ENCODE measurements at places on chromosomes 1 and 21.

GRCh38 chr1:187689129-187689528 is 860.4 kb downstream of the PLA2G4A start:
- DNase-seq, result no peak

GRCh38 chr1:60564916-60565750 is 491.6 kb upstream of the C1orf87 start:
- no peak for DNase-seq

DNA sequence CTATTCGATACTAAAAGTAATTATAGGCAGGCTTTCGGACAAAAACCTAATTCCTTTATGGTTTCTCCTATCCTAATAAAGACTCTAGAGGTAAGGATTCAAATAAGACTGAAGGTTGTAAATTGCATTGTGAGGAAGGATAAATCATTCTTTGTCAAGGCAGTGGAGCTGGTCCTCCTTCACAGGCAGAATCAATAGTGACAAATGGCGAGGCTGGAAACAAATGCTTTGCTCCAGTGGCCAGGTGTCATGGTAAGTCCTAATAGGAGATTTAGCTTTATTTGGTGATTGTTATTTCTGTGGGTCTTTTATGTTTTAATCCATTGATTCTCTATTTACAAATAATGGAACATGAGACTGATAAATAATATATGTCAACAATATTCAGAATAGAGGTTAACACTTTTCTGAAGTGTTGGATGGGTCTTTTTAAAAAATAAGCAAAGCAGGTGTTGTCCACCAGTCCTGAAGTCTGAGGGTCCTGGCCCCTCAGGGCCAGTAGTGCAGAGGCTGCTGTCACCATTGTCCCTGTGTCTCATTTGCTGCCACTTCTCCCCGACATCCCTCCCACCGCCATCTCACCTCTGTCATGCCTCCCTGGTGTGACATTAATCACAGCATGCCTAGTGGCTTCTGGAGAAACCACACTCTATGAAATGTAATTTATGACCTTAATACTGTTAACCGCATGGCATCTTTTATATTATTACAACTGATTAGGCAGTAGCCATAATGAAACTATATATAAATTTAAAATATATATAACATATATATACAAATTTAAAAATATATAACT is 120.9 kb upstream of the MAGI3 start:
- DNase-seq, result no peak

GRCh38 chr1:213891989-213892902 is 95.5 kb upstream of the PROX1 start:
- no peak for DNase-seq

DNA sequence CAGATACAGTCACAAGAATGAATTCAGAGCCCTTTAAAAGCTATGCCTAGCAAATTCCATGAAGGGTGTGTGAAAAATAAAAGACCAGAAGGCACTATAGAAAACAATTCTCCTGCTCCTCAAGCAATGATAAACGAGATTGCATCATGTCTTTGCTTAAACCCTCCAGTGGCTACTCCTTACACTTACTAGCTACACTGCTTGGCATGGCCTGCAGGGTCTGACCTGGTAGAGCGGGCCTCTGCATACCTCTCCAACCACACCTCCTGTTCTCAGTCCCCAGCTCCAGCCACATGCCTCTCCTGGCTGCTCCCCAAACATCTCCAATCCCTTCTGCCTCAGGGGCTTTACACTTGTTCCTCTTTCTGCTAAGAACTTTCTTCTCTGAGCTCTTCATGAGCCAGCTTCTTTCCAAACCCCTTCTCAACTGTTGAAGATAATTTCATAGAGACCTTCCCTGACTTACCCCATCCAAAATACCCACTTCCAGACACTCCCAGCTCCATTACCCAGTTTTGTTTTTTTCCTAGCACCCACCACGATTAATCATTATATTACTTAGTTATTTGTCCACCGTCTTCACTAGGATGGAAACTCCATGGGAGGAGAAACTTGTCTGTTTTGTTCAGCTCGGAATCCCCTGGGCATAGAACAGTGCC is 11.2 kb upstream of the CREG1 start:
- peak; percentile 87 for DNase-seq

- no peak for DNase-seq
Observed at GRCh38 chr1:245448975-245449431, 294.2 kb downstream of the KIF26B start.

- no peak for DNase-seq
Observed at GRCh38 chr1:199669916-199670315, 357.6 kb upstream of the NR5A2 start.

DNA sequence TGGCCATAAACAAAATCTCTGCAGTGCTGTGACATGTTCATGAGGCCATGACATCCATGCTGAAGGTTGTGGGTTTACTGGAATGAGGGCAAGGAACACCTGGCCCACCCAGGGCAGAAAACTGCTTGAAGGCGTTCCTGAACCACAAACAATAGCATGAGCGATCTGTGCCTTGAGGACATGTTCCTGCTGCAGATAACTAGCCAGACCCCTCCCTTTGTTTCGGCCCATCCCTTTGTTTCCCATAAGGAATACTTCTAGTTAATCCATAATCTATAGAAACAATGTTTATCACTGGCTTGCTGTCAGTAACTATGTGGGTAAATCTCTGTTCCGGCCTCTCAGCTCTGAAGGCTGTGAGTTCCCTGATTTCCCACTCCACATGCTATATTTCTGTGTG is 28.9 kb upstream of the ABCD3 start:
- no peak for DNase-seq

DNA sequence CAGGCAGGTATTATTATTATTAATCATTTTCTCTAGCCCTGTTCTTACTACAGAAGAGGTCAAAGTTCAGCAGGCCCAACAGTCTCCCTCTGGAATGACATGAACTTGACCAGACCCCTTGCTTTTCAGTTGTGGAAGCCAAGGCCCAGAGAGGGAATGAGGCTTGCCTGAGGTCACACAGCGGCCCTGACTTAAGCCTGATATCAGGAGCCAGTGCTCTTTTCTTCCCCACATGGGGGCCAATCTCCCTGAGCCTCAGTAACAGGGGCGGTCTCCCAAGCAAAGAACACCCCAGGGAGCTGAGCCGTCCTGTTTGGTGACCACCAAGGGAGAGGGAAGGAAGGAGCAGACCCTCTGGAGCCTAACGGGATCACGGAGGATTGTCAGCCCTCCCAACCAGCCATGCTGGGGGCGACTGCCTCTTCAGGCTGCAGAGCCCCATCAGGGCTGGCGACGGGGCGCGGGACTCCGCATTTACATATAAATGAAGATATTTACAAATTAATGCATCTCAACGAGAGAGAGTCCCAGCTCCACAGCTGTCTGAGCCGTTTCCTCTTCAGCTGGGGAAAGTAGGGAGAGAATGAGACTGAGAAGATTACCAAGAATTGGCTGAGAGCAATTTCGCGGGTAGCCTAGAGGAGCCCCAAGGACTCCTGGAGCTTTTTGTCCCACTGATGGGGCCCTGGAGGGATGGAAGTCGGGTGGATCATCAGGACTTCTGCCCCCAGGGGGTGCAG is 186.1 kb upstream of the KLHDC7A start:
- DNase-seq, result no peak

DNA sequence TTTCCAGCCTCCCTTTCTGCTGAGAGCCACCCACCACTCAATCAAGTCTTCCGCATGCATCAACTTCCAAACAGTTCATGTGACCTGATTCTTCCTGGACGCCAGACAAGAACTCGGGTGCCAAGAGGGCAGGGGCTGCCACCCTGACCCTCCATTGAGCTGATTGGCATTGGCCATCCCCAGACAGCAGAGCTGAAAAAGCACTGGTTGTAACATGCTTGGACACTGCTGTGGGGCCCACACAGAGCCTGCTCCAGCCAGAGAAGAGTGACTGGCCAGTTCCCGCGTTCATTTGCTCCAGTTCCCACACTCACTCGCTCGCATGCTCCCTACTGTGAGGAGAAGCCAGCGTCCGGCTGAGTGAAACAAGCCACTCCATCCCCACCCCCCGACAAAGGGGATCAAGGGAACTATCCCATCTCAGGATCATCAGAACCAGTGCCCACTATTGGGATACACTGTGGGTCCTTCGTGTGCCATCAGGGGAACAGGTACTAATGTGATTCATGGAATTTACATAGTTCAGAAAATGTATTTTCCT is 420.3 kb downstream of the NPHP4 start:
- DNase-seq, result no peak

- DNase-seq, result no peak
Observed at GRCh38 chr1:74193908-74194307, 4.1 kb downstream of the LRRIQ3 start.

GRCh38 chr1:169099561-169099960 is 6.9 kb upstream of the ATP1B1 start:
- DNase-seq, result no peak

DNA sequence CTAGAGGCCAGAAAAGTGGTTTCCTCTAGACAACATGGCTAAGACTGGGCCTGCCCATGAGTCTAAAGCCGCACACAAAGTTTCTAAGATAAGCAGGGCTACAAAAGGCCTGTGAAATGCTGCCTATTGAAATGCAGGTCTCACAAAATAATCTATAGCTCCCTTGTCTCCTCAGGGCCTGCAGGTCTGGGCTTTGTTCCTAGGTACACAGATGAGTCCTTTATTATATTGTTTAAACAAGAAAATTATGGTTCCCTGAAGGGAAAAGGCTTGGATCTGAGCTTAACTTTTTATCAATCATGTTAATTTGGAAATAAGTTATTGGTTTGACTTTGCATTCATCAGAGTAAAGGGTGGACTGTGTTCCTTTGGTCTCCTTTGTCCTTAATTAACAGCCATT is 413.4 kb upstream of the BEND5 start:
- DNase-seq, result no peak

- peak; percentile 22 for DNase-seq
Observed at GRCh38 chr1:151327903-151328674, 873 bp upstream of the PI4KB start.

GRCh38 chr1:205275916-205276688 is 45.4 kb downstream of the NUAK2 start:
- DNase-seq, result no peak

DNA sequence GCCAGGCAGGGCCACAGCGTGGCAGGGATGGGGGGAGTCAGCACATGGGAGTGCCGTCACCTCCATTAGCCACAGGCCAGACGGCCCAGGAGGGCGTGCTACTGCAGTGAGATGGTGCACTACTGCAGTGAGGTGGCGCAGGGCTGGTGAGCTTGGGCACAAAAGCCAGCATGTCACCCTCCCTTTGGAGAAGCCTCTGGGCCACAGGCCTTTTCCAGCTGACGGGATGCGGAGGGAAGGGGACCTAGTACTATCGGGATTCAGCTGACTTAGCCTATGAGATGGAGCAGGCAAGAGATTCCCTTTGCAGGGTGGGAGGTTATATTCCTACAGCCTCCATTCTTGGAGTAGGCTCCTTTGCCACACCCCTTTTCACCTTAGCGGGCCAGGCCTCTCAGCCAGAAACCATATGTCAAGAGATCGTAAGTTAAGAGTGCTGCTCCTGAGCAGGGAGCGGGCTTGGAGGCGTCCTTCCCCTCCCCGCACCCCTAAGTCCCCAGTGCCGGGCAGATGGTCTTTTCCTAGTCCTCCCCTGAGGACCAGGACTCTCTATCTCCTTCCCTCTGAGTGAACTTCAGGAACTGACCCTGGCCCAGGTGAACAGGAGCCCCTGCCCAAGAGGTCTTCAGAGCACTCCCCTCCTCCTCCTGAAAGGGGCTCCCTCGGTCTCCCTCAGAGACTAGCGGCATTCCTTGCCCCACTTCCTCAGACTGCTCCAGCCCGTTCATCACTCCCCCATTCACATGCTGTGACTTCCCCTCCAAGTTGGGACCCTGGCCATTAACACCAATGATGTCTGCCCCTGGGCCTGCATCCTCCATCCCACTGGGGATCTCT is 8.2 kb downstream of the NES start:
- peak; percentile 46 for DNase-seq

- no peak for DNase-seq
Observed at GRCh38 chr21:41370840-41371684, 9.2 kb downstream of the MX2 start.

DNA sequence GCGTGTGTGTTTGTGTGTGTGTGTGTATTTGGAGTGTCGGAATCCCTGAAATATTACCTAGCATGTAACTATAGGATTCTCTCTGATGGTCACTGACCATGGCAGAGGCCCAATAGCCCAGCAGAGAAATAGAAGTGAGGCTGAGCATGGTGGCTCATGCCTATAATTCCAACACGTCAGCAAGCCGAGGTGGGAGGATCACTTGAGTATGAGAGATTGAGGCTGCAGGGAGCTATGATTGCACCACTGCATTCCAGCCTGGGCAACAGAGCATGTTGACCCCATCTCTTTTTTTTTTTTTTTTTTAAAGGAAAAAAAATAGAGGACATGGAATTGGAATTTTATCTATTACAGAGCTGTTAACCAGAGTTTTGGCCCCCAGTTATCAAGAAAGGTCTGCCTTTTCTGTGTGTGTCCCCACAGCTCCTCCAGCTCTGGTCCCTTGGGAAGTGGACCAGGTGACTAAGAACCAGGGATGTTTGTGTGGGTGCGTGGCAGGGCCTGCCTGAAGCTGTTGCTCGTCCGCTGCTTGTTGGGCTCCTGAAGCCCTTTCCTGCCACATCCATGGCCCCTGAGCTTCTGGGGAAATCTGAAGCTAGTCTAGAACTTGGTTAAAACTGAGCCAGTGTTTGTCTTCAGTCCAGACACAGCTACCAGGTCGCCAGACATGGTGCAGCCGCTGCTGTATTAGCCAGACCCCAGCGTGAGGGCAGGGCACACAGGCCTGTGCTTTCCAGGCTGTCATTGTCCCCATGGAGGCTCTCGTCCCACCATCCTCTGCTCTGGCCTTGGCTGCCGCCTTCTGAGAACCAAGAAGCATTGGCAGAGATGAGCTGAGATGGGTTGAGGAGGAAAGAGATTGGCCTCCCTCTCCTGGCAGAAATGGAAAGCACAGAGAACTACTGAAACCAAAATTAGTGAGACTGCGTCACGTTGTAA is 25.5 kb downstream of the CAPN9 start:
- DNase-seq, result no peak

All from upper lobe of left lung (tissue), 6 donors.